ENCODE measurements at places on chromosomes 6 and 20. TPM values are rescaled to one million over a fixed set of nuclear protein-coding genes. Genes with fewer than 3 reads are reported as not detected.
A peak's percentile ranks its signal among the peaks of the same experiment; 100 is the strongest.

- no peak for DNase-seq
Observed at GRCh38 chr6:1619673-1620503, 10.2 kb downstream of the FOXC1 start.

- DNase-seq: no peak
Observed at GRCh38 chr20:50540620-50541605, 30.7 kb downstream of the PTPN1 start.

GRCh38 chr6:25435416-25435985 is 156.3 kb downstream of the CARMIL1 start:
- DNase-seq: no peak

DNA sequence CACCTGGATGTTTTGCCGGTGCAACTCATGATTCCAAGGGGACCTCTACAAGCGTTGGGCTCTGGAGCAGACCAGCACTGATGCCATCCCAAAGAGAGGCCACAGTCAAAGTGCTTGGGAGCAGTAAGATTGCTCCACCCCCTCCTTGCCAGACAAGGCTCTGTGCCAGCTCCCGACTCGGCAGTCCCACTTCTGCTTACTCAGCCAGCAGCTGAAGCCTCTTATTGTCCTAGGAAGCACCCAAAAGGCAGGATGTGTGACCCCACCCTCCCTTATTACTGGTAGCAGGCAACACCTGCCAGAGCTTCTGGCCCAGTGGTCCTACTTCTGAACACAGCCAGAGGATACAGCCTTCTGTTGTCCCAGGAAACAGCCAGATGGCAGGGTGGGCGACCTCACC is 614.2 kb downstream of the TENT5A start:
- DNase-seq: no peak

- DNase-seq: no peak
Observed at GRCh38 chr6:63516186-63516944, 55.9 kb upstream of the LOC128125822 start.

DNA sequence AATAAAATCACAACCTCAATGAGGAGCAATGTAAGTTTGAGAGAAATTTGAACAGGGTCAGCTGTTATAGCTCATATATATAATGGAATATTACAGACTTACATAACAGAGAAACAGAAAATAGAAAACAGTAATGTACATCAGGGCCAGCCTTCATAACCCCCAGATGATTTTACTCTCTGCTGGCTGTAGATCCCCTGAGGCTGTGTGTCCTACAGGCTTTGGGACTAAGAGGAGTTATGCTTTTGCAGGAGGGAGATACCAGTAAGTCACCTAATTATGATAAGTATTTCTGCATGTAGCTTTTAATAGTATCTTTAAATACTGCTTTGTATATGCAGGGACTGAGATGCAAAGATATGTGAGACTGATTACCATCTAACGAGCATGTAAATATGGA is 105.8 kb upstream of the ASCC3 start:
- DNase-seq: no peak

- no peak for DNase-seq
Observed at GRCh38 chr6:155544677-155545076, 89.0 kb upstream of the NOX3 start.

DNA sequence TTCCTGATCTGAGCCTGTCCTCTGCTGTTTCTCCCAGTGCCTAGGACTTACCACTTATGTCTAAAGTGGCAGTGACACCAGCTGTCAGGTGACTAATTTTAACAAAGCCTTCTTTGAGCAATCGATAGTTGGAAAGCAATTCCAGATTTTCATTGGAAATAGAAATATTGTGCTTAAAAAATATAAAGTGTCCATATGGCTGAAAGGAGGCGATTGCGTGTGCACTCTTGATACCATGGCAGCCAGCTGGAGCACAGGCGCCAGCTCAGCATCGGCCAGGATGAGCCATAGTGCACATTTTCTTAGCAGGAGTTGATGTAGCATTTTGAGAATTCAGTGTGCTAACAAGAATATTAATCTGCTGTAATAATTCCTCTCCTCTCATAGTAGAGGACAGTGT is 70.0 kb downstream of the LRRC1 start:
- DNase-seq: no peak

SPAG4 gene
- 0.47 TPM for total RNA-seq

GRCh38 chr6:62652692-62653328 is 366.8 kb upstream of the KHDRBS2 start:
- no peak for DNase-seq

PDYN gene
- total RNA-seq: not detected

RAMACL gene
- total RNA-seq: 0.13 TPM

GRCh38 chr20:6613280-6613861 is 154.1 kb upstream of the BMP2 start:
- no peak for DNase-seq

DNA sequence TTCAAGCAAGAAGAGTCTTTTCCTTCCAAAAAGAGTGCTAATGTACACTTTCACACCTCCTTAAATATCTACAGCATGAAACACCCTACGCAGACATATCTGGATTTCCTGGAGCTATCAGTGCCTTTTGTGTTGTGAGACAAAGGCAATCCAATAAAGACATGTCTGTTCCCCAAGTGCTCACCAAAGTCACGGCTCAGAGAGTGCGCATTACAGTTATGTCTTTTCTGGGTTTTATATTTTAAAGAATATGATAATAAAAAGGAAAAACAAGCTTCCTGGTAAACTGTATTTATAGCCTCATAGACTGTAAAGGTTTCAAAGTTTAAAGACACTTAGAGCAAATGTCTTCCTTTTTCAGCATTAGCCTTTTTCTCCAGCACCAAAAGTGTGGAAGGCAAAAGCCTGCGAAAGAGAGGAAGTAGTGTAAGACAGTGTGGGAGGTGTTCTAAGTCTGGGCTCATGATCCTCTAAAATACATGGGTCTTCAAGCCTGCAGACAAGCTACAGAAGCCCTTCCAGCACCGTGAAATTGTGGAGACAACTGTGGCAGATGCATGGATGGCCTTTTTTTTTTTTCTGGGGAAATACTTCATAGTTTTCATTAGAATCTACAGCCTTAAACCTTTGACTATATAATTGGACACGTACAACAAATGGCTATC is 135.0 kb upstream of the SLC35B3 start:
- no peak for DNase-seq

DNA sequence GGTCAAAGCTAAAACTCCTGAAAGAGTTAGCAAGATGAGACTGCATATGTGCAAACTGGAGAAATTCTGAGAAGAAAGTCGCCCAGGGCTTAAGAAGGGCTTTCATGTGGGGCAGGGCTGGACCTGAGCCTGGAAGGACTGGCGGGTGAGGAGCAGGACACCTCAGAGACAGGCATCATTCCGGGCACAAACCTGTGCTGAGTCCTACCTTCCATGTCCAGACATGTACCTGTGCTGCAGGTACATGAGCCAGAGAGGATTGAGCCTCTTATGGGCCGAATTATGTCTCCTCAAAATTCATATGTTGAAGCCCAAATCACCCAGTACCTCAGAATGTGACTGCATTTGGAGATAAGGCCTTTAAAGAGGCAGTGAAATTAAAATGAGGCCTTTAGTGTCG is 171.0 kb downstream of the QRSL1 start:
- DNase-seq: no peak

- no peak for DNase-seq
Observed at GRCh38 chr6:37536491-37537190, 36.9 kb upstream of the CCDC167 start.

- DNase-seq: peak; percentile 16
Observed at GRCh38 chr6:113763876-113764275, 93.3 kb upstream of the MARCKS start.

DNA sequence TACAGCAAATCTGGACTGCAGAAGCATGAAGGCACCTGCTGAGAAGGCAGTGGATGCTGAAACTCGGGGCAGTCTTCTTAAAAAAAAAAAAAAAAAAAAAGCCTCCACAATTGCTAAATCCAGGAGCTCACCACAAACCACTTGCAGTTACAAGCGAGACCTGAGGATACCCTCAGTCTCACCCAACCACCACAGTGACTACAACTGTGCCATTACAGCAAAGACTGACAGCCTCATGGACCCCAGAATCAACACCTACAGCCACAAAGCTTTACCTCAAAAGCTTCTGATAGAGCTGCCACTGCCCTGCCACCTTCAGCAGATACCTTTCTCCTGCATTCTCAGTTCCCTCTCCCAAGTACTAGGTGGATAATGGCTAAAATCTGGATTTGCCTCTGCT is 9.0 kb downstream of the COL21A1 start:
- no peak for DNase-seq

ACAT2 gene
- 33.7 TPM for total RNA-seq

SSTR4 gene
- not detected for total RNA-seq

DNA sequence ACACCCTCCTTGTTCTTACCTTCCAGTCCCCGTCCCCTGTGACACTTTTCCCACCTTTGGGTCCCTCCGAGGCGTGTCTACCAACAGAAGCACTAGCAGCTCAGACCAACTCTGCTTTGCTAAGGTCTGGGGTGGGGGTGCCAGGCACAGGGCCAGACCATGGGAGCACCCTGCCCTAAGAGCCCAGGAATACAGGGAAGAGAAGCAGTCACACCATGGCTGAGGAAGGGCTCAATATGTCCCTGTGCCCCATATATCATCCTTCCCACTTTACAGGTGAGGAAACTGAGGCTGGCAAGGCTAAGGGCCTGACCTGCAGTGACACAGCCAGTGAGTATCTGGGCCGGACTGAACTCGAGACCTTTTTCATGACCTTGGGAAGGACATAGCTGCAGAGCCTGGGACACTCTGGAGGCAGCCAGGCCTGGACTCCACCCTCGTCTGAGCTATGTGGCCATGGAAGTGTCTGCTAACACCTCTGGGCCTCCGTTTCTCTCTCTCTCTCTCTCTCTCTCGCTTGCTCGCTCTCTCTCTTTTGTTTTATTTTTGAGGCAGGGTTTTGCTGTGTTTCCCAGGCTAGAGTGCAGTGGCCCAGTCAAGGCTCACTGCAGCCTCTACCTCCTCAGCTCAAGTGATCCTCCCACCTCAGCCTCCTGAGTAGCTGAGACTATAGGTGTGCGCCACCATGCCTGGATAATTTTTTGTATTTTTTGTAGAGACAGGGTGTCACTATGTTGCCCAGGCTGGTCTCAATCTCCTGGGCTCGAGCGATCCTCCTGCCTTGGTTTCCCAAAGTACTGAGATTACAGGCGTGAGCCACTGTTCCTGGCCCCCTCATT is 156.7 kb downstream of the GRM4 start:
- no peak for DNase-seq

- DNase-seq: no peak
Observed at GRCh38 chr20:6483727-6484126, 283.8 kb upstream of the BMP2 start.

ZNF391 gene
- 3.3 TPM for total RNA-seq

DNA sequence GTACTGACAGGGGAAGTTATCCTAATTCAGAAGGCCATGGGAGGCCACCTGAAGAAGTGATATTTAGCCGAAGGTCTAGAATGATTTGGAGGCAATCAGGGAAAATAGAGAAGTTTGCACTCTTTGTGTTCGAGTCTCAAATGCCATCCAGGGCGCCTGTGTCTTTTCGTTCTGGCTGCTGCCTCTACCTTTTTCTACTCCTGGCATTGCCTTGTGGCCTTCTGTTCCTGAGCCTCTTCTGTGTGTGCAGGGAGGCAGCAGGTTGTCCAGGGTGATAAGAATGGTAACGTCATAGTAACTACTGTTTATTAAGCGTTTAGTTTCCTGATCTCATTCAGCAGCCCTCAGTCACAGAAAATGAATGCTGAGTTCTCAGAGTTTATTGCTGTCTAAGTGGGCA is 252.1 kb downstream of the FARS2 start:
- DNase-seq: no peak

- no peak for DNase-seq
Observed at GRCh38 chr6:90226257-90226656, 70.4 kb downstream of the BACH2 start.

DNA sequence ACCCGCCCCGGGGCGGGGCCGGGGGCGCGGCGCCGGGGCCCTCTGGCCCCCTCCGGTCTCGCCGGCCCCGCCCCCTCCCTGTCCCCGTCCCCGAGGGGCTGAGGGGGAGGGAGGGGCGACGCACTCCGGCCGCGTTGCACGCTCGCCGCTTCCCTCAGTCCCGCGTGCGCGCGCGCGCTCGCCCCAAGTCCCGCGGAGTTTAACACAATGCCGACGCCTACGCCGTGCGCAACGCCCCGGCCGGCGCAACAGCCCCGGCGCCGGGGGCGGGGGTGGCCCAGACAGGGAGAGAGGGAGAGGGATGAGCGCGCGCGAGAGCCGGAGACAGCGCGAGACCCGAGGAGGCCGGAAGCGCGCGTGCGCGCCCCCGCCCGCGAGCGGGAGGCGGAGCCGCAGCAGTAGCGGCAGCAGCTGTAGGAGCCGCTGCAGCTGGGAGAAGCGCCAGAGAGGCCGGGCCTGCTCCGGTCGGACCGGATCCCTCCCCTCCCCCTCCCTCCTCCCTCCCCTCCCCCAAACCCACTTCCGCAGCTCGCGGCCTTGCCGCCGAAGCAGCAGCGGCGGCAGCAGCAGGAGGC is 996 bp downstream of the ZBTB2 start:
- DNase-seq: peak; percentile 98

DNA sequence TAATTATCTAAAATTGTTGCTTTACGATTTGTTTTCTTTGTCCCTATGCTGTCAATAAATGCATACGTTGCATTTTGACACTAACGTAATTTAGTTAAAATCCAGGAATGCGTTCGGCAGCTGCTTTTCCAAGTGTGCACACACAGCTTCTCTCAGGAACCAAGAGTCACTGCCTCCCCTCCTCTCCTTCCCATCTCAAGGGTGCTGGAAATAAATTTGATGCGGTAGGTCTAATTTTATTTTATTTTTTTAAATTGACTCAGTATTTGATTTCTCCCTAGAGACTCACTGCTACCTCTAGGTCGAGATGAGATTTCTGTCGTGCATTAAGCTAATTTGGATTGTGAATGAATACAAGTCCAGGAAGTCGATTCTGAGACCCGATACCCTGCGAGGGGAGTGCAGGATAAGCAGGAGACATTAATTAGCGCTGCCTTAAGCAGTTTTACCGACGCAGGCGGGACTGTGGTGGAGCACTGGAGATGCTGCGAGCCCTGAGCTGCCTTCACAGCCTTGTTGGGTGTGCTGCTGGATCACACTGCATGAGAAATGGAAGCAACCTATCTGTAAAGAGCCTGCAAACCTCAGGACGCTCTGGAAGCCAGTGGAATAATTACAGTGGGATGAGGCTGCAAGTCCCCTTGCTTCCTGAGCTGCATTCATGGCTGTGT is 381.2 kb downstream of the C6orf118 start:
- DNase-seq: no peak

NMBR gene
- not detected for total RNA-seq

DNA sequence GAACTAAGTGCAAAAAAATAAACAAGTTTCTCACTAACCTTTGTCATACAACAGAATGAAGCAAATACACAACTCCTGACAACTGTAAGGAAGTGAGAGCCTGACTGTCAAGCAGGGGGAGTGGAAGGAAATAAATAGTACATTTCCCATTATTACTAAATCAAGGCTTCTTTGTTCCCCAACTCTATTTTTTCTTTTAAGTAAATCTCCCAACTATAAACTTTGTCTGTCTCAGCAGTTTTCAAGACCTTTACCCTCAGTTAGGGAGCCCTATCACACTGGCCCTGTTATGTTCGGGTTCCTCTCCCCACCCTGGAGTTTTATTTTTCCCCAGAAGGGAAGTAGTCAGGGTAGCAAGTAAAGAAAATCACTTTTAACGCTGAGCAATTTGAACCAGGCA is 24.1 kb upstream of the IPCEF1 start:
- no peak for DNase-seq

Measured in MG63 (cell line).